ENCODE measurements at places on chromosomes 7 and 10. TPM values are rescaled to one million over a fixed set of nuclear protein-coding genes. Genes with fewer than 3 reads are reported as not detected.

Gene UPK3BL2
- polyA plus RNA-seq: not detected

DNA sequence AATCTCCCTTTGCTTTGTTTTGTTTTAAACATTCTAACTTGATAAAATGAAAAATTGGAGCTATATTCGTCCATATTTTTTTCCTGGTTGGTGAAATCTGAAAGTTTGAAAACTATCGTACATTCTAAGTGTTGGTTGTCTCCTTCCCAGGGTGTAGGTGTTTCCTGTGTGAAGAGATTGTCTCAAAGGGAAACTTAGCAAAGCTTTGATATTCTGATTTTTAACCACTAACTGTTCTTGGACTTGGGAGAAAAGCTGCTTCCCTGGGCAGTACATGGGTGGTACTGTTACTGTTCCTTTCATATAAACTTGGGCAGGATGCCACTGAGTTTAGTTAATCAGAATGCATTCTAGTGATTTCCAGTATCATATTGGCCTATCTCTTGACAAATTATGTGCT is 253.5 kb upstream of the LRGUK start:
- DNase-seq: no peak

Gene LRRC18
- polyA plus RNA-seq: not detected

DNA sequence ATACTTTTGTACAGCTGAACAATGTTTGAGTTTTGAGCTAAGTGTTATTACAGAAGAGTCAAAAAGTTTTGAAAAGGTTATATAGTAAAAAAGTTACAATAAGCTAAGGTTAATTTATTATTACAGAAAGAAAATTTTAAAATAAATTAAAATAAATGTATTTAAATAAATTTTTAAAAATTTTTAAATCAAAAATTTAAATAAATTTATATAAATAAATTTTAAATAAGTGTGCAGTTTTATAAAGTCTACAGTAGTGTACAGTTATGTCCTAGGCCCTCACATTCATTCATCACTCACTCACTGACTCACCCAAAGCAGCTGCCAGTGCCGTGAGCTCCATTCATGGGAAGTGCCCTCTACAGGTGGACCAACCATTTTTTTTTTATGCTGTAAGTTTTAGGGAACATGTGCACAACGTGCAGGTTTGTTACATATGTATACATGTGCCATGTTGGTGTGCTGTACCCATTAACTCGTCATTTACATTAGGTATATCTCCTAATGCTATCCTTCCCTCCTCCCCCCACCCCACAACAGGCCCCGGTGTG is 462.9 kb upstream of the ZMIZ1 start:
- DNase-seq: no peak

Gene NDUFA5
- polyA plus RNA-seq: 120 TPM

Gene GPNMB
- polyA plus RNA-seq: 27.8 TPM

Gene C10orf105
- polyA plus RNA-seq: not detected

DNA sequence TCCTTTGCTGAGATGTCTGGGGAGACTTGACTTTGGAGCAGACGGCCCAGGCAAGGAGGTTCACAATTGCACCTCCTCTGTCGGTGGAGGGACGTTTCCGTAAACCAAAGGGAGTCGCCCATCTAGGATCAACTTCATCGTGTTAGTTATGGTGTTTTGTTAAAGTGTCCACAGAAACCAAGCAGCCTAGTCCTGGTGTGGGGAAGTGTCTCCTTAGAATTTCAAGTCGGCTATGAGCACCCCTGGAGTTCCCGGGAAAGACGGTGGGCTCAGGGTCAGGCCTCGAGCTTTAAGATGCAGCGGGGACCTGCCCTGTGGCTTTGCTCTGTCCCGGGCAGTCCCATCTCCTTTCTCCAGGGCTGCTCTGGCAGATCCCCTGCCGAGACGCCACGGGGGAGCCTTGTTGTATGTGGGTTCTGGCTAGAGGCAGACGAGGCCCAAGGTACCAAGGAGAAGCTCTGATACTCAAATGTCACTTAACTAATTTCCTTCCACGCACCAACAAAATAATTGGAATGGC is 319.2 kb downstream of the ADARB2 start:
- DNase-seq: no peak

DNA sequence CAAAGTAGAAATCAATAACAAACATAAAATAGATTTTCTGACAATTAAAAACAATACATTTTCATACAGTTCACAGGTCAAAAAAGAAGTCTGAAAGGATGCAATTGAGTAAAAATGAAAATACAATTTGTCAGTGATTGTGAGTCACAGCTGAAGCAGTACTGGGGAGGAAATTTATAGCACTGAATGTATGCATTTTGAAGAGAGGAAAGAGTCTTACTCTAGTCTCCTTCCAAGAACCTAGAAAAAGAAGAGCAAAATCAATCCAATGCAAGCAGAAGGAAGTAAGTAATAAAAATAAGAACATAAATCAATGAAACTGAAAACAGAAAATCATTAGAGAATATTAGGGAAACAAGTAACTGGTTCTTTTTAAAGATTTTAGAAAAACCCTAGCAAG is 507.2 kb upstream of the IGFBP3 start:
- no peak for DNase-seq

Gene TFEC
- polyA plus RNA-seq: 0.25 TPM

DNA sequence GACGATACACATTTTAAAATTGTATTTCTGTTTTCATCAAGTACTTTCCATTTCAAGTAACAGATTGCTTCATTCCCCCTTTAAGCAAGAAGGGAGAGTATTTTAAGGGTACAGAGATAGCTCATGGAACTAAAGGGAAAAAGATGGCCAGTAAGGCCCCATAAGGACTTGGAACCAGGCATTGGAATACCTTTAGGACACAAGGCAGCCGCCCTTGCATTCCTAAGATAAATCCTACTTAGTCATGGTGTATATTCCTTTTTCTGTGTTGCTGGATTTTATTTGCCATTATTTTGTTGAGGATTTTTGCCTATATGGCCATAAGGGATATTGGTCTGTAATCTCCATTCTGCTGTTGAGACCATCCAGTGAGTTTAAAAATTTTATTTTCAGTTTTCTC is 49.2 kb downstream of the BTRC start:
- DNase-seq: no peak

DNA sequence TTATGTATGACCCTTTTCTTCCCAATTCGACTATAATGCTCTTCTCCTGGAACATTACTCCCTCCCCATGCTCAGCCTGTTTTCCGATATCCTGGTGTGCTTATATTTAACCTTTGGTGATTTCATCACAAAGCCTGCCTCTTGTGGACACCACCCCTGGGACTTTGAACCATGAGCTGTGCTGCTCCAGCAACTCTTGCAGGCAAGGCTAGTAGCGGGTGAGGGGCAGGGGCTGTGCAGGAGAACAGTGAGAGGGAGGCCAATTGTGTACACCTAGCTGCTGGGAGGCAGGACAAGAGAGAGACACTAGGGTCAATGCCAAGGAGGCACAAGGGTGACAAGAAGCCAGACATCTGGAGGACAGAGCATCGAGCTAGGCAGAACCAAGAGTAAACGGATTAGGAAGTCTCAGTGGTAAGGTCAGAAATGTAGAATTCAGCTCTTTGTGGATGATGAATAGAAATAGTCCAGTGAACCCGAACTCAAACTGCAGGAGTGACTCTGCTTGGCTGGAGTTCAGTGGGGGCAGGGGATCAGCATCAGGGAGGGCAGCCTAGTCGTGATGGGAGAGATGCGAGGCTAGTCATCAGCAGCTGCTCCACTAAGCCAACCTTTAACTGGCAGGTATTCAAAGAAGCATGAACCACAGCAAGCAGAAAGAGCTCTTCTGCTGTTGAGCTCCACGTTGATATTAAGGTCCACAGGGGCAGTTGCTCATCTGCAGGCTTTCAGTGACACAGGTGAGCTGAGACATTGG is 31.0 kb upstream of the MKI67 start:
- DNase-seq: peak; percentile 86

DNA sequence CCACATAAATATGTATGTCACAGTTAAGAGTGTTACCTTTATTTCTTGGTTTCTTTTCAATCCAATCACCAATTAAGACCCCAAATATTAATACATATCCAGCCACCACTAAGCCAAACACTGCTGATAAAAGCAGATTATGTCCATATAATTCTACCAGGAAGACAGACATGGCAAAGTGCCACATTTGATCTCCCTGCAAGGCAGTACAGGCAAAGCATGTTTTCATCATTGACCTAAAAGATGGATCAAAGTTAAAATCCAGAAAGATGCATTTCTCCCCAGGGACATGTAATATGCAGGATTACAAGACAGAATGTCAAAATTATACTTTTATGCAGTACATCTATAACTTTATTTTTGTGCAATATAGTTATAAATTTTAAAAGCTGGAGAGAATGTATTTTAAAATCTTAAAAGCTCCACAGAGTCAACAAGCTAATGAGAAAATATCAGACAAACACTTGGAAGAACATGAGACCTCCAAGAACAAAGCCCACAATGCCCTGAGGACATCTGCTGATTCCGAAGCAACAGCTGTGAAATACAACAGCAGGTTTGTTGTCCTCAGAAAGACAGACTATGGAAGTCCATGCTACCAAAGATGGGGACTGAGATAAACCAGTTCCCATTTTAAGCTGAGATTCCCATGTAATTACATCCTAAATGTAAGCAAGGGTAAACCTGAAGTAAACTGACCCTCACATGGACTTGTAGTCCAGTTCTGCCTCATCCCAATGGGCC is 54.5 kb upstream of the TOMM7 start:
- no peak for DNase-seq

GRCh38 chr7:132972745-132973144 is 109.1 kb downstream of the CHCHD3 start:
- DNase-seq: no peak

Gene GUSB
- 44.2 TPM for polyA plus RNA-seq

- DNase-seq: no peak
These were observed 9.4 kb downstream of the LIMK1 start for GRCh38 chr7:74092964-74093471.

GRCh38 chr7:20931739-20932138 is 145.1 kb upstream of the SP8 start:
- DNase-seq: no peak

GRCh38 chr10:116270771-116271592 is 2.0 kb downstream of the GFRA1 start:
- DNase-seq: peak; percentile 60

DNA sequence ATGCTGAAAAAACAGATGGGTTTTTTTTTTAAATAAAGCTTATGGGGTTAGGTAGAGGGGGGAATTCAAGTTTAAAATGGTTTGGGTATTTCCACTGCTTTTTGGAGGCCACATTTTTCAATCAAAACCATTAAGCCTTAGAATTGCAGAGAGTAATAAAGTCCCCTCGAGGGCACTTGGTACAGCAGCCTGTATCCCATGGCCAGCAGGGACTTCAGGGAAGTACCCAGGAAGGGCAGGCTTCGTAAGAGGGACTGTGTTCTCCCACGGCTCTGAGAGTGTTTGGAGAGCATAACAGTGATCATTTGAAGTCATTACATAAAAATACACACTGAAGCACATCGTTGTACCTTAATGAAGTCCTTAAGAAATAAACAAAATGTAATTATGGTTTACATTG is 432.7 kb downstream of the DPP6 start:
- DNase-seq: no peak

DNA sequence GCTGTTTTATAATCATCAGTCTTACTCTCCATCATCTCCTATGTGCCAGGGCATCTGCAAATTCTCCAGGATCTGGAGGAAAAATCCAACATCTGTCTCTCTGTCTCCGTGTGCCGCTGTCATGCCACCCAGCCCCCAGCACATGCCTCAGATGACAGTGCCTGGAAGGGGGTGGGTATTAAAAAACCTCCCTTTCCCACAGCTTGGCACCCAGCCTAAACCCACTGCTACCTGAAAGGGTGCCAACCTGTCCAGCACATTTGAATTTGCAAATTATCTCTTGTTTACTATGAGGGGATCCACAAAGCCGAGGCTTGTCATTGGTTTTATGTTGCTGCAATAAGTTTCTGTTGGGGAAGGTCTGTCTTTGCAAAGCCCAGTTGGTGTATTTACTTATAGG is 73.1 kb downstream of the EMX2 start:
- DNase-seq: no peak

- peak; percentile 77 for DNase-seq
These were observed 121.7 kb upstream of the TRIM24 start for GRCh38 chr7:138338361-138338760.

DNA sequence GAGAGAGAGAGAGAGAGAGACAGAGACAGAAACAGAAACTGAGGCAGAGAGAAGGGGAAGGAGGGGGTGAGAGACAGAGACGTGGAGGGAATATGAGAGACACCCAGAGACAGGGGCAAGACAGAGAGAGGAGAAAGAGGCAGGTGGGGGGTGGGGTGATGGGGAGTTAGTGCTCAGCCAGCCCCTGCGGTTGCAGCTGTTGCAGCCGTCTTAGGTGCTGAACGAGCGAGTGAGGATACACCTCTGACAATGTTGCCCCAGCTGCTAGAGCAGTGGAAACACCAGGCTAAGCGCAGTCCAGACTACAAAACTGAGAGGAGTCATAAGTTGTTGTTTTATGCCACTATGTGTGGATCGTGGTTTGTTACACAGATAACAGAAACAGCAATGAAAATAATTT is 328.2 kb upstream of the SHH start:
- no peak for DNase-seq

Gene GHRHR
- polyA plus RNA-seq: not detected

Gene HOXA7
- 0.98 TPM for polyA plus RNA-seq

GRCh38 chr7:44750921-44751571 is 2.4 kb downstream of the ZMIZ2 start:
- DNase-seq: no peak

Gene PDK4
- polyA plus RNA-seq: 53.5 TPM

Gene CDCA7L
- 17.8 TPM for polyA plus RNA-seq
